PC-9 (cell line): ENCODE measurements at places on chromosomes 4 and X.

GRCh38 chr4:59553063-59553720 lies 1646.9 kb upstream of the ADGRL3 start:
- DNase-seq, result peak; percentile 37

DNA sequence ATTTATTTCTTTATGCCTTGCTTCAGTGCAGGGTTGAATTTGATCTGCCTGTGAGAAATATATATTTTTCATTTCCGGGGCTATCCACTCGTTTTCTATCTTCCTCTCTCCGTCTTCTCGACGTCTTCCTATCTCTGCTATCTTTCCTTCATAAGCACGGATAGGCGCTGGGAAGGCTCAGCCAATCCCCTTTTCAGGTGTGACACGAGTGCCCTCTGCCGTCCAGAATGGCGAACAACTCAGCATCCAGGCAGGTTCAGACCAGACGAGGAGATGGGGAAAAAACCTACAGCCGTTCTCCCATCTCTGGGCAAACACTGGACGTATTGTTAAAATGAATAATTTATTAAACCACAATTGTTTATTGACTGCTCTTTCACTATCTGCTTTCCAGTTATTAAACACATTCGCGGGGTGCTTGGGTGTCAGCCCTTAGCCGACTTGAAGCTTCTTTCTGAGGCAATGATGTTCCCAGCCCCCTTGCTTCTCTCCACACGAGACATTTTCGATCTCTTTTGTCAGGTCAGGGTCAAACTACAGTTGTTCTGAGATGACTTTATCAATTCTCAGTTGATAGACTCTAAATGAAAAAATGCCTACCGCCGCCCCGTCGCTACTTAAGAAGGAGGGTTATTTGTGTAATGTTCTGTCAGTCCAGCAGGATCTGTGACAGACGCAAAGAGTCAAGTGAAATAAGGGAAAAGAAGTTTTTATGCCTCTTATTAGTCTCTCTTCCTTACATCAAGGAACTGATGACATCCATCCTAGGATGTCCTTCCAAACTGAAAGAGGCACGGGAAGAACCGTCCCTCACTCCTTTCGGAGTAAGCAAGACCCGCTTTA lies 96.3 kb upstream of the NOCT start:
- DNase-seq, result peak; percentile 44

GRCh38 chr4:67327245-67328017 lies 217.9 kb downstream of the CENPC start:
- DNase-seq, result no peak

DNA sequence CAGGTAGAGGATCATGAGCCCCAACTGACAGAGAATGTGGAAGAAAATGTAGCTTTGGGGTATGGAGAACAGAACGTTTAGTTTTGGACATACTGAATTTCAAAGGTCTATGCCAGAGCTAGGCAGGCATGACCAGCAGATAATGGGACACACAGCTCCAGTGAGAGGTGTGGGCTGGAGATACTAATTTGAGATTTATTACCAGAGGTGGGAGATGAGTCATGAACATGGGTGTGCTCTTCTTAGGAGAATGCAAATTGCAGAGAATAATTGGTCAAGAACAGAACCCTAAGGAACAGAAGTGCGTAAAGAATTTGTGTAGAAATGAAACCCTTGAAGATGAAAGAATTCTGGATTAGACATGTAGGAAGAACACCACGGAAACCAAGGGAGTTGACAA lies 125.2 kb downstream of the PACRGL start:
- no peak for DNase-seq

- no peak for DNase-seq
Observed at GRCh38 chr4:114870987-114871386, 242.4 kb downstream of the NDST4 start.

DNA sequence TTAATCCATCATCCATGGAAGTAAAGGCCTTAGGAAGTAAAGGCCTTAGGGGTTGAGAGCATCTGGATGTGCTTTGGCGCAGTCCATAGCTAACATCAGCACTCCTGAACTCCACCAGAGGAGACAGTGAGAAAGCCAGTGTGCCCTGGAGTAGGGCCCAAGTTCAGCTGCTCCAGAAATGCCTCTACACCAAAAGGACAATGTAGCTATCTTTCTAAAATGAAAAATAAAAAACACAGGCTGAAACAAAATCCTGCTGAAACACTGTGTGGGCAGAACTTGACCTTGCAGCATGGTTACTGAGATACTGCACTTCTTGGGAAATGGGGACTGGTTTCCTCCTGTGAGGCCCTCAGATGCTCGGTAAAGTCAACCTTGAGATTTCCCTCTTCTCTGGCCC lies 29.3 kb downstream of the SH3RF1 start:
- DNase-seq, result no peak

DNA sequence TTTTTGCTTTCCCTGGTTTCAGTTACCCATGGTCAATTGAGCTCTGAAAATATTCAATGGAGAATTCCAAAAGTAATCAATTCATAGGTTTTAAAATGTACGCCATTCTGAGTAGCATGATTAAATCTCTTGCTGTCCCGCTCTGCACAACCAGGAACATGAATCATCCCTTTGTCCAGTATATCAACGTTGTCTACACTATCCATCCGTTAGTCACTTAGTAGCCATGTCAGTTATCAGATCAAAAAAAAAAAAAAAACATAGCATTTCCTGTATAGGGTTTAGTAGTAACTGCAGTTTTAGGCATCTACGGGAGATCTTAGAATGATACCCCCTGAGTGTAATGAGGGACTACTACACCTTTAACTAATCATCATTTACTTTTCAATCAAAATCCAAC lies 15.1 kb downstream of the LAMP2 start:
- DNase-seq, result no peak

- DNase-seq, result peak; percentile 48
Observed at GRCh38 chrX:56764153-56764974, 35.3 kb downstream of the NBDY start.

DNA sequence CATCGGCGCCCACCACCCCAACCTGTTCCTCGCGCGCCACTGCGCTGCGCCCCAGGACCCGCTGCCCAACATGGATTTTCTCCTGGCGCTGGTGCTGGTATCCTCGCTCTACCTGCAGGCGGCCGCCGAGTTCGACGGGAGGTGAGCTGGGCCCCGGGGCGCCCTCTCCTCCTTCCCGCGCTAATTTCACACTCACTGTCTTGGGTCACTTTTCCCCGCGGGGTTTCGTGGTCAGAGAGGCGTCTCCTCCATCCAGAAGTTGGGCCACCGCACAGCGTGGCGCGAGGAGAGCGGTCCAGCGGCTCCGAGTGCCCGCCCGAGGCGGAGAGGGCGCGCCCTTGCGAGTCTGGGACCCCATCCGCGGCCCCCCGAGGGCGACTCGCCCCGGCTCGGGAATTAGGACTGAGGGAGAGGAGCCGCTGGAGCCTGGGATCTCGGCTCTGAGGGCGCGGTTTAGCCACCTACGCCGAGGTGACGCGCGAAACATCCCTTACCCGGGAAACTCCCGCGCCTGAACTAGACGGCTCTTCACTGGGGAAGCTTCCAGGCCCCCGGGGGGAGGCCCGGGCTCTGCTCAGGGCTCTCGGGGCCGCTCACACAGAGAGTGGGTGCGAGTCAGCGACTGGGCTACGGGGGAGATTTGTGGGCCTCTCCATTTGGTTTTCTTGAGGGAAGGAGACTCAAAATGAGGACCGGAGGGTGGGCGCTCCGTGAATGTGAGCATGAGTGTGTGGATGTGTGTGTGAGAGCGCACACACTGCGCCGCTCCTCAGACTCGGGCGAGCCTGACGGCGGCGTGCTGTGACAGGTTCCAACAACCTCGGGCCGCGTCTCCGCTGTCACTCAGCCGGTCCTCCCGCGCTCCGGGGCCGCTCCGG lies 551 bp downstream of the NPNT start:
- peak; percentile 6 for DNase-seq

DNA sequence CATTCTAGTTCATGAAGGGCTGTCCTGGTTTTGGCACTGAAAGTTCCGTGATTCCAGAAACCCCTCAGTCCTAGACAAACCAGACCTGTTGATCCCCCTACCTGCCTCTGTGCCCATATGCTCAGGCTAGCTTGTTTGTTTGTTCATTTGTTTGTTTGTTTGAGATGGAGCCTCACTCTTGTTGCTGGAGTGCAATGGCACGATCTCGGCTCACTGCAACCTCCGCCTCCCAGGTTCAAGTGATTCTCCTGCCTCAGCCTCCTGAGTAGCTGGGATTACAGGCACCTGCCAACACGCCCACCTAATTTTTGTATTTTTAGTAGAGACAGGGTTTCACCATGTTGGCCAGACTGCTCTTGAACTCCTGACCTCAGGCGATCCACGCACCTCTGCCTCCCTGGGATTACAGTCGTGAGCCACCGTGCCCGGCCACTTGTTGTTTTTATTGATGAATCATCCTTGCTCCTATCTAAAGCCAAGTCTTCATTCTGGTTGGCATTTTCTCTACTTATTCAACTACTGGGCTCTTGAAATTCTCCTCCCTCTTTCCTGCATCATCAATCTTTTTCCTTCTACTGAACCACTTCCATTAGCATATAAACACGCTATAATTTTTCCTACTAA lies 86.3 kb upstream of the BMP2K start:
- no peak for DNase-seq

- peak; percentile 53 for DNase-seq
Observed at GRCh38 chrX:15854080-15854655, 445 bp downstream of the AP1S2 start.

DNA sequence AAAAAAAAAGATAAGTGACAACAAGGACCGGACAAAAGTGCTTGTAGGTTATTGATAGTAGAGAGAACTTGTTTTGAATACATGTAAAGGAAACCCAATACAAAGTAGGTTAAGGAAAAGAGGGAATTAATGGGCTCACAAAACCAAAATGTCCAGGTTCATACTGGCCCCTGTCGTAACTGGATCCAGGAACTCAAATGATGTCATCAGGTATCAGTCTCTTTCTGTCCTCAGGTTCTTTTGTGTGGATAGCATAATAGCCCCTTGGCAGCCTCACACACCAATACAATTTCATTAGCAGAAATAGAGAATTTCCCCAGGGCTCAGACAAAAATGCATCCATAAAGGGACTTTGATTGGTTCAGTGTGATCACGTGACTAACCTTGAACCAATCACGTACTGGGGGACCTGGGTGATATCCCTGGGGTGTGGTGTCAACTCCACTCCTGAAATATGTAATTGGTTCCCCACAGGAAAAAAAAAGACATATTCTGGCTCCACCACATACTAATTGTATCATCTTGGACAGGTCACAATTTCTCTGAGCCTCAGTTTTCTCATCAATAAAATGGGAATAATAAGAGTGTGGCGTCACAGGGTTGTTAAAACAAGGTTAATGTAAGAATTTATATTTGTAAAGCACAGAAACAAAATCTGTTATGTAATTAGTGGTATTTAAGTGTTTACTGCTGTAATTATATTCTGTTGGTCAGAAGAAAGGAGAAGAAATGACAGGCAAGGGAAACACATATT lies 174.8 kb downstream of the PDGFRA start:
- DNase-seq, result no peak

DNA sequence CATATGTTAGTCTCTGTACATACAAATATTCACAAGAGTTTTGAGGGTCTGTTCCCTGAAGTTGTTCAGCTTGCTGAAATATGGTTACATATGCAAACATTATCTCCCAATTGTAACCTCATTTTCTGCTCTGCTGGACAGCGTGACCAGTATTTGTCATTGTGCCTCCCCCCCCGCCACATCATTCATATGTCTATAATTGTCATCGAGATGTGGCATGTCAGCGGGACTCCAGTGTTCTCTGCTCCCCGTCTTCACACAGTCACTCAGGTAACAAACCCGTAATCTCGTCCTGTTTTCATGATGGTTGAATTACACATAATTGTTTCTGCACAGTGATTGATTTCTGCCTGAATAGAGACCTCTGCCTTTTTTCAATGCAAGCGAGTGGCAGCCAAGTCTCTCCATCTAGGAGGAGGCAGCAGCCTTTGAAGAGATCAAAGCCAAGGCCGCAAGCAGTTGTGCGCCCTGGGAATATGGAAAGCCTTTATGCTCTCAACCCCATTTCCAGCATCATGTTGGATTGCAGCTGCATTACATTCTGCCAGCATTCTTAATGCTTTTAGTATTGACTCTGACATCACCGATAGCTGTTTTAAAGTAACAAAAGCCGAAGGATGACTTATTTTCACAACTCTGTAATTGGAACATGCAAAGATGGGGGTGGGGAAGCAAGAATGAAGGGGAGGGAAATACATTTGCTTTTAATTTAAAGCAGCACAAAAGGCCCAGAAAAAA lies 27.4 kb downstream of the LEF1 start:
- DNase-seq, result no peak

- no peak for DNase-seq
Observed at GRCh38 chrX:91414713-91415112, 19.9 kb upstream of the PABPC5 start.

DNA sequence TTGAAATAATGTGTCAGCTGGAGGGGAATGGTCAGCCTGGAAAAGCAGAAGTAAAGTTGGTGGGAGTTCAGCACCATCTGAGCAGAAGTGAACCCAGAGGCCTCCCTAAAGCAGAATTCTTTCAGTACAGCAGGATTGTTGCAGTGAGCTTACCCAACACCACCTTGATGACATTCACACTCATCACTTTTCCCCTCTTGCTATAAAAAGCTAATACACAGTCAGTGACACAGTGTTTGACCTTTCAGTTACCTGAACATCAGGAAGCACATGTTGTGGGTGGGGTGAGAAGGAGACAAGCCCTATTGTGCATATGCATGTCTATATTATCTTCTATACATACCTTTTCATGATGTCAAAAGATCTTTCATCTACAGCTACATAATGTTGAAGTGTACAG lies 624.7 kb upstream of the ZFP42 start:
- no peak for DNase-seq

DNA sequence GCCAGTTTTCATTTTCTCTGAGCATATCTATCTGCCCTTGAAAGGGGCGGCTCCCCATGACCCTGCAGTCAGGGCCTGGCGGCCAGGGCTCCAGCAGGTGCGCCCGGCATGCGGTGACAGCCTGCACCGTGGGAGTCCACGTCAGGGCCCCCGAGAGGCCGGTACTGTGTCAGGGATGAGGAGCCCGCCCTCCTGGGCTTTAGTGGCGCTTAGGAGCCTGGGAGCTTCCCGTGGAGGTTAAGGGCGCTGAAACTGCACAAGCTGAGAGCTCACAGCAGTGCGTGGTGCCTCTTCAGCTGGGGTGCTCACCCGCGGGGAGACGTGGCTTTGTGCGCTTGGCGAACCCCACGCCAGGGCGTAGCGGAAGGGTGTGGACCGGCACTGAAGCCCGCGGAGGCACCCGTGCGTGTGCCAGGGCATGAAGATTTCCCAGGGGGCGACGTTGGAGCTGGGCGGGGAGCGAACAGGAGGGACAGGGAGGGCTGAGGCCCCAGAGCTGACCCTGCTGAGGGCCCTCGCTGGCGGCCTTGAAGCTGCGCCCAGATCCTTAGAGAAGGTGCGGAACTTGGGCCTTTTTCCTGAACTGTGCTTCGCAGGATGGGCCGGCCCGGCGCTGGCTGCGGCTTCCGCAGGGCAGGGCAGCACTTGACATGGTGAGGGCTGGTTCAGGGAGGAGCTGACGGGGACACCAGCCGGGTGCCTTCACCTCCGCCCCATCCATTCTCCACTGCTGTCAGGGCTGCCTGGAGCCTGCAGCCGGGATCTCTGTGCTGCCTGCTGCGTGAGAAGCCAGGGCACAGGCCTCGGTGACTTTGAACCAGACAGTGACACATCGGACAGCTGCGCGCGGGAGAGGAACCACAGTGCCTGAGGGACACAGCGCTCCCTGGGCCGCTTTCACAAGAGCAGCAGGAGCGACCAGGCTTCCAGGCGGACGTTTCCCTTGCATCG lies 32.9 kb downstream of the HTT-AS start:
- DNase-seq, result peak; percentile 68

- DNase-seq, result no peak
Observed at GRCh38 chrX:72088761-72089160, 43.0 kb downstream of the RTL5 start.
